ENCODE measurements at places on chromosomes 4 and X.

DNA sequence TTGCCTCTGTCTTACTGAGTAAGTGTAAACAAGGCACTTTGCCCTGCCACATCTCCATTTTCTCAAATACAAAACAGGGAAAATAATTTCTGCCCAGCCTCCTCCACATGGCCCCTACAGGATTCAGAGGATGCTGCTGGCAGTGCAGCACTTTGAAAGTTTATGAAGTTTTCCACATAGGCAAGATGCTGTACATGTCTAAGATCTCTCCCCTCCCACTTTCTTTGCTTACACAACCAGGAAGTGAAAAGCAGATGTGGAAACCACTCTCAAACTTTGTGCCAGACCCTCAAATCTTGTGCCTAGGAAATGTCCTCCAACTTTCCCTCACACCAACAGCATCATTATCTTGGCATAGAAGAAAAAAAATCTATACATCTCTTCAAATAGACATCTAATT lies 257.0 kb upstream of the LDB2 start:
- DNase-seq: no peak

DNA sequence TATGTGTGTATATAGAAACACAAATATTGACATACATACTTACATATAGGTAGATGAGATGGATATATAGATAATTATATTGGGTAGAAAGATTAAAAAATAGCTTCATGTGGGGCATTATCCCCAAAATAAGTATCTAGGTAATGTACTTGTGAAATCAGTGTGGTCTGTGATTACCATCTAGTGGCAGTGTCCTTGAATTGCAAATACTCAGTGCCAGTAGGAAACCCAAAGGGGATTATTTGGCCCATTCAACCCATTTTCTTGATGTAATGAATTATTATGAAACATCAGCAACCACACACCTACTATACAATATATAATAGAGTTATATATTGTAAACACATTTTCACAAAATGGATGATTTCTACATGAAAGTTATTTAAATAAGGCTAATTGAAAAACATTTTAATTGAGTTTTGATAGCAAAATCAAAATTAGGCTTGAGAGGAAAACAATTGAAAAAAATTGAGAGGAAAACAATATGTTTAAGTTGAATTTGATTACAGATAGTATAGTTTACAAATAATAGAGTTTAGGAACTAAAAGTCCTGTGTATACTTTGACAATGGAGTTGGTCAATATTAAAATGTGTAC lies 389.4 kb downstream of the GALNTL6 start:
- DNase-seq: no peak

GRCh38 chr4:177862541-177863176 lies 420.4 kb upstream of the AGA start:
- no peak for DNase-seq

GRCh38 chr4:159765382-159765781 lies 662.5 kb downstream of the RAPGEF2 start:
- DNase-seq: no peak

DNA sequence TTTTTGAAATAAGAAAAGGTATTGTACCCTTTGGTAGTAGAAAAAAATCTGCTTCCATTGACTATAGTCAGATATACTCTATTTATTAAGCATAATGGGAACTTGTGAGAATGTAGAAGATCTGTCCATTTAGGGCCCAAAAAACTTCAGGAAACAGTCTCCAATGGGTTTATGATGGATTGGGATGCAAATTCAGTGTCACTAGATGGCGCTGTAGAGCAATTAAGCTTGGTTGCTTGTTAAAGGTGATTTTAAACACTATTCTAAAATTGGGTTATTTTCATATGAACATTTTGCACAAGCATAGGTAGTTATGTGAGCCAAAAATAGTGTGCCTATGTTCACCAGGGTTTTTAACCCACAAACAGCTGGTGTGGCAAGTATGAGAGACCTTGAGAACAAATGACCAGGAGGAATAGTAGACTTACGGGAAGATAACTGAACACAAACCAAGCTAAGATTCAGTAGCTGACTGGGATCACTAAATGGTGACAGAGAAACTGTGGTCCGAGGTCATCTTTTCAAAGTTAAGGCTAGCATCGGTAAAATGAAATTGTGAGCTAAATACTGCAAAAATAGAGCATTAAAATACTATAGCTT lies 80.3 kb upstream of the LSM6 start:
- DNase-seq: no peak

DNA sequence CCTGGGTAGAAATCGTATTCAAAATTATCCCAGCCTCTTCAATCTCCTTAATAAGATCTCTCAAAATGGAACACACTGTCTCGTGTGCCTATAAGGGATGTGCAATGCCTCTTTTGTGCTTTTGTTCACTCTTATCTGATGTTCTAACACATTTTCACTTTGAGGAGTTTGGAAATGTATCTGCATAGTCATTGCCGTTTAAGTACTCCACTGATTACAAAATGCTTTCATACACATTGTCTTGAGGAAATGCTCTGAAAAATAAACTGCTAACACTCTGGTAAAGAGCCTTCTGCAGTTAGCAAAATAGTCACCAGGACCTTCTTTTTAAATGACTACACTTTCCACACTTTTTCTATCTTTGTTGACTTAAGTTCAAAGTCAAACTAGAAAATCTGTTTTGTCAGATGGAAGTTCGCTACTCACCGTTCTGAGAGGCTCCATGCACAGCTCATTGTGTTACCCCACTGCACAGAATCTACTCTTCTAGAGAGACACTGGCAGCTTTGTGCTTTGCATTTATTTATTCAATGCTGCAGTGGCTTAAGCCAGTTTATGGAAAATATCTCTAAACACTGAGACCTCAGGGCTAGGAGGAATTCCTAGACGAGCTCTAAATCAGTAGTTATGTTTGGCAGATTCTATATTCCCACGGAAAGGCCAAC lies 159.0 kb downstream of the CHIC2 start:
- DNase-seq: no peak

GRCh38 chrX:2596555-2597255 lies 94.4 kb upstream of the CD99 start:
- DNase-seq: no peak

- no peak for DNase-seq
These were observed 64.8 kb downstream of the NDST3 start for GRCh38 chr4:118099106-118099505.

- DNase-seq: no peak
These were observed 22.6 kb upstream of the TLR7 start for GRCh38 chrX:12844319-12844718.

DNA sequence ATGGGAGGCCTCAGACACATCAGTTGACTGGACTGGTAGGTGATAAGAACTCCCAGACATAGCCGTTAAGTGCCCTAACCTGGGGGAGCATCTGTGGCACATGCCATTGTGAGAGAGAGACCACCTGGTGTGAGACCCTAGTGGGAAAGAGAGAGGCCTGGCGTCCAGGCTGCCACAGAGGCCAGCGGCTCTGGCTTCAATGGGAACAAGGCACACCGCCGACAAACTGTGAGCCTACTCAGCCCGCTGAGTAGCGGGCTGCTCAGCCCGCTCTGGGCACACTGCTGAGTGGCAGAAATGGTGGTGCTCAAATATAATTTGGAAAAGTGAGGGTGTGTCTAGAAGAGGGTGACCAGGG lies 34.0 kb downstream of the PHKA2 start:
- DNase-seq: no peak

DNA sequence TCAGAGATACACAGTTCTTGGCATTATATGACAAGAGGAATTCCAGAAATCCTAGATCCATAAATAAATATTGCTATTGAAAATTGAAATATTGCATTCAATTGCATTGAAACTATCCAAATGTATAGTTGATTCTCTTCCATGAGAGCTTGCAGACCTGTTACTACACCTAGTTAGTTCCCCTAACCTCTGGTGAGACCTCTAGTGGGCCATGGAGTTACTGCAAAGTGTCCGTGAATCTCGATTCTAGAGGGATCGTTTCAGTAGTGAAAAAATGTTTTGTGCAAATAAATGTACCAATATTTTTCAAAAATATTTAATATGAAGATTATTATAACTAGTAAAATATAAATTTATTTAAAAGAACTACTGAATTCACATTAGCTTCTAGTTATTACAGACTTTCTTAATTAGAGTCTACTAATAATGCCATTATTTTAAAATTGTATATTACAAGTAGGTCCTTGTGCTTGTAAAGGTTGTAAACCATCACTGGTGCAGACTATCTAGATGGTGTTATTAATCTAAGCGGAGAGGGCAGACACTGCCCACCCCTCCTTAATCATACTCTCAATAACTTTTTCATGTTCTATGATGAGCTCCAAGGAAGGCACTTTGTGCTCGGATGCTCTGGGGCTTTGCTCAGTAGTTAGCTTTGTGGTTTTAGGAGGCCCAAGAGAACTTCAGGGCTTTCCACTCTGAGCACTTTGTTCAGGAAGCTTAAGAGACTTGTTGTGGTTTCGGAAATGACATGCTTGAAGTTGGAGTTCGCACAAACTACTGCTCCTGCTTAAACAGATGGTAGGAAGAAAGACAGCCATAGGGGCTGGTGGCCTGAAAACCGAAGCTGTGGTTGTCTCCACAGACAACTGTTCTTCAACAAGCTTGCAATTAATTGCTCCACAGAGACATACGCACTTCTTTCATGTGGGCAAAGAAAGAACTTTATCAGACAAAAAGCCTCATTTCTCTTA lies 42.8 kb downstream of the IL21 start:
- no peak for DNase-seq

- no peak for DNase-seq
These were observed 76.9 kb upstream of the SMAD1 start for GRCh38 chr4:145404761-145405160.
